ENCODE measurements at places on chromosomes 3 and 15. TPM values are rescaled to one million over a fixed set of nuclear protein-coding genes. Genes with fewer than 3 reads are reported as not detected.

Gene NPAP1
- total RNA-seq, result not detected

Gene AGBL1
- not detected for total RNA-seq

Gene XXYLT1
- total RNA-seq, result 20.1 TPM

Gene AADACL2
- total RNA-seq, result not detected

Gene CHRM5
- total RNA-seq, result 0.31 TPM

Gene POC1A
- total RNA-seq, result 10.5 TPM

Gene PPIB
- total RNA-seq, result 611 TPM

Gene PP2D1
- not detected for total RNA-seq

Gene GATM
- total RNA-seq, result not detected

Gene DPPA2
- not detected for total RNA-seq

Gene CCDC54
- not detected for total RNA-seq

Gene TRPC1
- 4.2 TPM for total RNA-seq

Gene SLC2A2
- total RNA-seq, result not detected

Gene BOC
- 0.13 TPM for total RNA-seq

Gene ITIH4
- total RNA-seq, result 0.38 TPM

Gene RARB
- 18.5 TPM for total RNA-seq

Gene DAZL
- not detected for total RNA-seq

Gene KLHL6
- 6.9 TPM for total RNA-seq

Gene TGM4
- total RNA-seq, result not detected

Gene CELSR3
- 0.49 TPM for total RNA-seq

Gene TRANK1
- total RNA-seq, result 7.0 TPM

Gene LAMB2
- 745 TPM for total RNA-seq

Gene FBXW12
- total RNA-seq, result not detected

Gene SNTN
- total RNA-seq, result not detected

Gene PCYT1A
- total RNA-seq, result 90.4 TPM

Gene SLC6A1
- total RNA-seq, result not detected

Gene TMEM42
- 9.4 TPM for total RNA-seq

Gene SOX2
- total RNA-seq, result not detected

Gene IL5RA
- not detected for total RNA-seq

Gene GAP43
- total RNA-seq, result not detected

Gene SCN11A
- 0.06 TPM for total RNA-seq

Gene TMEM207
- not detected for total RNA-seq

Gene SI
- not detected for total RNA-seq

Gene RBPMS2
- total RNA-seq, result not detected

Gene SAMMSON
- not detected for total RNA-seq

Gene SERINC4
- not detected for total RNA-seq

Gene C3orf49
- total RNA-seq, result not detected

Gene KIF7
- total RNA-seq, result 0.81 TPM

Gene NEIL1
- 16.7 TPM for total RNA-seq

Gene APOD
- total RNA-seq, result 8.9 TPM

Gene MAGI1
- total RNA-seq, result 106 TPM

Gene RCCD1
- 8.6 TPM for total RNA-seq

Gene CSPG4
- 4.7 TPM for total RNA-seq

Gene KIAA1143
- 18.6 TPM for total RNA-seq

Gene ADAMTS9
- 64.8 TPM for total RNA-seq

Gene PCOLCE2
- 0.50 TPM for total RNA-seq

Gene RETNLB
- not detected for total RNA-seq

Gene PIF1
- 13.4 TPM for total RNA-seq

Gene CEP19
- 5.2 TPM for total RNA-seq

Gene ATRIP
- total RNA-seq, result 5.0 TPM

Data from bladder microvascular endothelial cell (primary cell).